Renal cortex interstitium (tissue), 15 donors: ENCODE measurements at places on chromosomes 4 and X. TPM values are rescaled to one million over a fixed set of nuclear protein-coding genes. Genes with fewer than 3 reads are reported as not detected.

GRCh38 chr4:54712206-54712605 is 54.4 kb downstream of the KIT start:
- DNase-seq = no peak

SFRP2 gene
- 16.9 TPM for polyA plus RNA-seq

DNA sequence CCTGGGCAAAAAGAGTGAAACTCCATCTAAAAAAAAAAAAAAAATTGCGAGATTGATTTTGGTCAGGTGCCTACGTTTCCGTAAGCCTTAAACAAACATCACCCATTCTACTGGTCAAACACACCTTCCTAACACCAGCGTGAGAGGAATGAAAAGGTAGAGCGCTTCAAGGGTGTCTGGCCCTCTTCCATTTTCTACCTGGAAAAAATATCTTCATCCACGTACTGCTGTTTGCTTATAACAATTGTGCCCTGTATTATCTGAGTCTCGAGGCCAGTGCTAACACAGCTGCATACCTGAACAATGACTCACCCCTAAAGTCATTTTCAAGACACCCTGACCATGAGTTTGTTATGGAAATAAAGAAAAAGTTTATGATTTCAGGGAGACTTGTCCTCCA is 13.9 kb downstream of the TMSB4X start:
- DNase-seq = no peak

- DNase-seq = no peak
These were observed 12.6 kb downstream of the RUFY3 start for GRCh38 chr4:70734168-70734954.

MAOA gene
- polyA plus RNA-seq = 15.7 TPM

GRCh38 chrX:70013466-70014381 is 36.0 kb downstream of the AWAT2 start:
- DNase-seq = no peak

DNA sequence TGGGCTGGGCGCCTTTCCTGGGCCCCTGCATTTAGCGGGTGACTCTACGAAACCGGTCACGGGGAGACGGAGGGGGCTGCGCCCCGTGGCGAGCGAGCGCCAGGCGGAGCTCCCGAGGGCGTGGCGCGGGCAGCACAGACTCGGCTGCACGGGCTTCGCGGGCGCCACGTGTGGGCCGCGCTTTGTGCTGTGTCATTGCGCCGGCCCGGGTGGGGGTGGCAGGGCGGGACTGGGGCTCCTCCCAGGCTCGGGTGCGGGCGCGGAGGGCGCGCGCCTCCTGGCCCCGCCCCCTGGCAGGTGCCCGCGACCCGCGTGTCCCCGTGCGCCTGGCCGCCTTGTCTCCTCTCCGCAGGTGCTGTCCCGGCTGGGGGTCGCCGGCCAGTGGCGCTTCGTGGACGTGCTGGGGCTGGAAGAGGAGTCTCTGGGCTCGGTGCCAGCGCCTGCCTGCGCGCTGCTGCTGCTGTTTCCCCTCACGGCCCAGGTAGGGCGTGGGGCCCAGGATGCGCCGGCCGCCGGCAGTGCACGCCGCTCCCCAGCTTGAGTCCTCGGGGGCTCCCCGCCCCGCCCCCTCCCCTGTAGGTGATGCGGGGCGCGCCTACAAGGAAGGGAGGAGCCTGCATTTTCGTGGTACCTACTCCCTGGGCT is 651 bp downstream of the UCHL1 start:
- DNase-seq = no peak

DNA sequence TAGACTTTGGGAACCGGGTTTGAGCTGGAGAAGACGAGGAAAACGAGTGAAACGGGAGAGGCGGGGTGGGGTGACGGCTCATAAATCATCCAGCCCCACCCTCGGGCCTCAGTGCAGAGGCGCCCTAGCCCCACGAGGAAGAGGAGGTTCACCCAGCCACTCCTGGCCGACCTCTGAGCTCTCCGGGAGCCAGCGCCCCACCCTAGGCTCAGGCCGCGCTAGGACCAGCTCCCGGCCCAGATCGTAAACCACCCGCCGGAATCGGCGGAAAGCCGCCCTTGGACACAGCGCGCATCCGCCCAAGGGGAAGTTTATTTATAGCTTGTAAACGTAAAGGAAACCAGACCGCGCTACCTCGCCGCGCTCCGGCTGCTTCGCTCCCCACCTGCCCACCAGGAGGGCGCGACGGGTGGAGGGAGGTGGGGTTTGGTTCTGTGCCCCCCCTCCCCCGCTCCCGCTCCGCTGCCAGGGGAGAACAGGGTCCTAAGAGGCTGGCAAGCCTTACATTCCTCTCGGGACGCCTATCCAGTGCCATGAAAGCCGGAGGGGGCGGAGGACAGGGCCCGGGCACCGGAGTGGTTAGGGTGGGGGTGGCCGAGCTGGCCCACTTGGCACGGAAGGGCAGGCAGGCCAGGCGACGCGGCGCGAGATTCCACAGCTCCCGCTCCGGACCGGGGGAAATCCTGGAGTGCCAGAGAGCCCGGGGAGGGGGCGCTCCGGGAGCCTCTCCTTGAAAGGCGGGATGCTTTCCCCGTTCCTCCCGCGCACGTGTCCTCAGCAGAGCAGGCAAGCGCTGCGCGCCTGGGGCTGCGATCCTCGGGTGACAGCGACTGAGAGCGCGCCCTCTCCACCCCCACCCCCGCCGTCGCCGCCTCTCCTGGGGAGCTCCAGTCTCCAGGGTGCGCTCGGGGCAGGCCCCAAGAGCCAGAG is 84.2 kb downstream of the BCOR start:
- no peak for DNase-seq

STATH gene
- polyA plus RNA-seq = 0.33 TPM

ADH1C gene
- polyA plus RNA-seq = 121 TPM

GEMIN8 gene
- 30.3 TPM for polyA plus RNA-seq

GRCh38 chr4:78418406-78418805 is 133.2 kb upstream of the ANXA3 start:
- DNase-seq = no peak

CFP gene
- 1.8 TPM for polyA plus RNA-seq

DNA sequence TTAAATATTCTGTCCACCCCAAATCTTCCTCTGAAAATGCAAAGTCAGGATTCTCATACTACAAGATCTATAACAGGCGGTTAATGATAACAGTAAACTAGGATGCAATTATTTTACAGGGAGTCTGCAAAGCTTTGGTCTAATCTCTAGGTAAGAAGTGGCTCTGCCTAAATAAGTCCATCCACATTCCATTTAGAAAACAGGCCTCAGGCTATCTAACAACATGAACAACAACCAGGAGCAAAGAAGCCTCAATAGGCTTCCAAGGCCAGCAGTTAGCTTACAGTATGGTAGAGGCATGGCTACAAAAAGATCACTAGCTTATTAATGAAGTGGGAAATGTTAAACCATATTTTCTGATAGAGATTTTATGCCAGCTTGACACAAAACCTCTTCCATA is 6.4 kb downstream of the MAB21L2 start:
- DNase-seq = no peak

DNA sequence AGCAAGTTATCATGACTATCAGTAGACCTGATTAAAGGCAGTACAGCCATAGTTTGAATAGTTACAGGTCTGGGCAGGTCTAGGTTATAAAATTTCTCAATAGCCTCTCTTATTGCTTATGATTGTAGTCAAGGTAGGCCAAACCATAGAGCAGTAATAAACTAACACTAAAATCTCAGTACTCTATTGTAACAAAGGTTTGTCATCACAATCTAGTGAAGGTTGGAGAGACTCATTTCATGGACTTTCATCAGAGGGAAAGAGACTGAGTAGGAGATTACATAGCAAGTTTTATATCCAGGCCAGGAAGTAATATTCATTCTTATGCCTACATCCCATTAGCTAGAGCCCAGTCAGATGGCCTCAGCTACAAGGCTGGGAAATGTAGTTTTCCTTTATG is 141.0 kb downstream of the ASB9 start:
- no peak for DNase-seq

IQSEC2 gene
- 21.1 TPM for polyA plus RNA-seq

DNA sequence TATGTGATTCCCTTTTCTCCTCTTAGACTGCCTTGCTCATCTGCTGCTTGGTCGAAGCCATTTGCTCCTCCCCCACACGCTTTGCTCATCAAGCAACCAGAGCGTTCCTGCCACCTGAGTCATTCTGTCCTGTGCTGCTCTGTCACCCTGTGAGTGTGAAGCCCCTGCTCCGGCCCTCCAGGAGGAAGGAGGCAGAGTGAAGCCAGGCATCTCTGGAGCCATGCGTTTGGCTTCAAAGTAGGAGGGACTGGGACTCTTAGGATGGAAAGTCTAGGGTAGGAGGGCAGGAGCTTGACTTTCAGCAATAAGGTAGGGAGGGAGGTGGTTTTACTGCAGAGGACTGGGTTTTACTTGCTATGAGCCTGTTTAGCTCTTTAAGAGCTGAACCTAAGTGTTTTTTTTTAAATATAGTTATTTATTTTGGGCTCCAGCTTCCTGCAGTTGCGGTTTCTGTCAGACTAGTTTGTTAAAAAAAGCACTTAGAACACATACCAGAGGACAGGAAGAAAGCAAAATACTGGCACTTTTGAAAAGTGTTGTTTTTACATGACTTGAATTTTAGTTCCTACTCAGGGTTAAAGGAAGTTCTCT is 63.6 kb downstream of the SPINK2 start:
- peak; percentile 46 for DNase-seq

DNA sequence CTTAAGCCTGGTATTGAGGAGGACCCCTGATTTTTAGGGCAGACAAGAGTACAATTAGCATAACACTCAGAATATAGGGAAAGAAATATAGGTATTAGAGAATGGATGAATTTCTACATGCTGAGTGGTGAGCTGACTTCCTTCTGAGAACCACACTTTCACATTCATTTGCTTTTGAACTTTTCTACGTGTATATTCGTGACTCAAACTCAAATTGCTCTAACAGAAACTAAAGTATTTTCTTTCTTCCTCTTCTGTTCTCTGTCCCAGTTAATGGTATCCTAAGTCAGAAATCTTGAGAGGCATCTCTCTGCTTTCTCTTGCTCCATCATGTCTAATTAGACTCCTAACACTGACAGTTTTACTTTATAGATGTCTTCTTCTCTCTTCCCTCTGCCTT is 103.2 kb upstream of the CITED1 start:
- DNase-seq = no peak

- DNase-seq = no peak
These were observed 18.5 kb upstream of the RBM47 start for GRCh38 chr4:40648131-40648530.

DNA sequence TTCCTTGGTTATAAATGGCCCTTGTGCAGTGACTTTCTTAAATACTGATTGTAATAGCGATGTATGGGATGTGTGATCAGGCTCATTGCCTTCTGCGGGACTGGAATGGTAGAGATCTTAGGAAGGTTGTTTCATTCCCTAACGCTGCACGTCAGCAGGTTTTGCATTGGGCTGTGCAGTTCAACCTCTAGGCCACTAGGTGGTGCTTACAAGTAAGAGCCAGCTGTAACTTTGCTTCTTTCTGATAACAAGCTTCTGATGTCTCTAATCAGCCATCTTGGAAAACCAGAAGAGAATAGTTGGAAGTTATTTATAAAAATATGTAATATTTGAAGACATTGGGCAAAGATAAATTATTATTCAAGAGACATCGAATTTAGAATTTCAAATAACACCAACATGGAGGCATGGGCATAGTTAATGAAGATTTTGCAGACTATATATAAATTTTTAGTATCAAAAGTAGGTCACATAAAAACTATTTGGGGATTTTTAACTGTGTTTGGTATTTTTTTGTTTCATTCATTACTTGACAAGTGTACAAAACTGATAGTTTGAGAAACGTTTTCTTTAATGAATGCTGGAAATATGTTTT is 339.7 kb upstream of the PCDH7 start:
- peak; percentile 0 for DNase-seq

DNA sequence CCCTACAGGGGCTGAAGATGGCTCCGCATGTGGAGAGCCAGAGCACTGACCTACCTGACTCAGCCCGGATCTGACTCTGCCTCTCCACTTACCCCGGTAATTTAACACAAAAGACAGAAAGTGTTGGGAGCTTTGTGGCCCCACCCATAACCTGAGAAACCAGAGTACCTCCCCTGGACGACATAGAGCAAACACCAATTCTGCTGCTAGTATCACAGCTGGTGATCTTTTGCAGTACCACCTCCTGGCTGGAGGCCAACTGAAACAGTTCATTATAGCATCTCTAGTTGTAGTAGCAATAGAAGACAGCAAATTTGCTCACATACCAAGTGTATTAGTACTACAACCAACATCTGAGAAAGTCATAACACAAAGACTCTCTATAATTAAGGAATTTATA is 443.9 kb downstream of the KLHL4 start:
- no peak for DNase-seq

DNA sequence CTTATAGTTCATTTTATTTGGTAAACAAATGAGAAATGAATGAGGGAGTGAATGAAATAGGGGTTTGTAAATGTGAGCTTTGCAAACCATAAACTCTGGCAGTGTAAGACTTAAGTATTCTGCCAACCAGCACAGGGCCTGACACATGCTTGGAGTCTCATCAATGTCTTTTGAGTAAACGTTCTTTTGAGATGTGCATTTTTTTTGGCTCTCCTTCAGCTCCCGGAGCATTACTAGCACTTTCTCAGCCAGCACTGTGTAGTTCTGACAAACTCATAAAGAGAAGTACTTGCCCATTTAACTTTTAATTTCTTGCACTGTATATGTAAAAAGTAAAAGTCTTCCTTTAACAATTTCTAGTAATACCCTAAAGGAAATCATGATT is 245.3 kb downstream of the HS3ST1 start:
- no peak for DNase-seq

- no peak for DNase-seq
These were observed 1.1 kb upstream of the TBC1D14 start for GRCh38 chr4:6908432-6909112.

- no peak for DNase-seq
These were observed 372.1 kb downstream of the BMPR1B start for GRCh38 chr4:95129821-95130311.

GRCh38 chr4:6888506-6889071 is 21.0 kb upstream of the TBC1D14 start:
- no peak for DNase-seq

ADAM29 gene
- polyA plus RNA-seq = 0.12 TPM

DNA sequence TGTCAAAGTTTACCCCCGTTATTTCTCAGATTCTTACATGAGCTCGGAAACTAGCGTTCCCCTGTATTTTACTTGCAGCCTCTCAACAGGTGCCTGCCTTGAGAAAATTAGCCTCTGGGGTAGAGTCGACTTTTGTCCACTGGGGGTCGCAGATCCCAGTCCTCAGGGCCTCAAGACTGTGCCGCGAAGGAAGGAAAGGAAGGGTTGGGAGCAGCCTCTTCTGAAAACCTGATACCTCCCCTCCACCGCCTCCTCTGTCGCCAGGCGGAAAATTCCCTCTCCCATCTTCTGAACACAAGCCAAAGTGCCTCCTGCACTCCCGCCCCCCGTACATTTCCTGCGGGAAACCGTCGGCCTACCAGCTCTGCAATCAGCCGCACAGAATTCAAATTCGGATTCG is 44.4 kb upstream of the TMSB15B start:
- DNase-seq = peak; percentile 31
